ENCODE measurements at places on chromosomes 2 and 18.

GRCh38 chr2:237835372-237835771 is 24.1 kb upstream of the RAMP1 start:
- DNase-seq, result no peak

GRCh38 chr18:55501579-55501978 is 86.4 kb downstream of the TCF4 start:
- no peak for DNase-seq

DNA sequence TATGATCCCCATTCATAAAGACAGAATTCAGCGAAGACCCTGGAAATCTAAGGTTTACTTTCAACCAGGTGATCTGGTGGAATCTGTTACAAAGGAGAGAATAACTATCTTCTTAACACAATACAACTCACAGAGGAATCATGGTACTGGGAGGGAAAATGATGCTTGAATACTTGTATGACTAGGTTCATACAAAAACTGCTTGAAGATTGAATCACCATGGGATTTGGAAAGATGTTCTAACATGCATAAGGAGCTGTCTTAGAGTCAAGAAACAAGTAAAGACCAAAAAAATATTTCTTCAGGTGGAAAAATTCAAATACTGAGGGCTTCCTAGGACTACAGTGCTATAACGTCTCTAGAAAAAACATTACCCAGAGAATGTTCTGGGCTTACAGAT is 32.2 kb downstream of the COL5A2 start:
- no peak for DNase-seq

- DNase-seq, result no peak
Observed at GRCh38 chr2:237101118-237101979, 15.7 kb downstream of the COPS8 start.

DNA sequence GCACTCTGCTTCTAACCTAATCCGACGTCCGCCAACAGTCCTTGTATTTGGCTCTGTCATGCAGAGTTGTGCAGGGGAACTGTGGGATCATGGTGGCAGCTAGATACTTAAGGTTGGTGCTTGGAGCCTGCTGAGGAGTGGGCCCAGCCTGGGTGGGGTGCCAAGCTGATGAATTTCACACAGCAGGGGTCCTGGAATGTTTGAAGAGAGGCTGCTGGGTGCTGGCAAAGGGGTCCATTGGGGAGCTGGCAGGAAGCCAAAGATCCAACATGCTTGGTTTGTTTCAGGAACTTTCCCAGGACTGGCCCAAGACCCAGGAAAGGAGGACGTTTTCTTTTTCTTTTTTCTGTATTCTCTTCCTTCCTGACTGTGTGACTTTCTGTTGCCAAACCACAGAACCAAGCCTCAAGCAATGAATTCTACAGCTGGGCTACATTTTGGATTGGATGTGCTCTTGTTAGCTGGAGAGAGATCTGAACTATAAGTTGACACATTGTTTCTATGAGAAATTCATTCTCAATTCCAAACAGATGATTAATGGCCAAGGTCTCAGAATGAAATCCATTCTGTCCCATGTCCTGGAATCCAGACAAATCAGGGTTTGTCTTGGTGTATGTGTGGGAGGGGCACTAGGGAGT is 49.9 kb downstream of the DHRS9 start:
- no peak for DNase-seq

GRCh38 chr2:148666555-148666954 is 22.0 kb downstream of the EPC2 start:
- no peak for DNase-seq
